ENCODE measurements at places on chromosomes 2 and 18.
A peak's percentile ranks its signal among the peaks of the same experiment; 100 is the strongest.

- no peak for DNase-seq
Measured at GRCh38 chr2:218077464-218078216, 8.6 kb downstream of the RUFY4 start.

- DNase-seq: peak; percentile 4
Measured at GRCh38 chr2:241797441-241798080, 11.4 kb upstream of the NEU4 start.

- DNase-seq: no peak
Measured at GRCh38 chr18:56637711-56638231, 621 bp downstream of the TXNL1 start.

DNA sequence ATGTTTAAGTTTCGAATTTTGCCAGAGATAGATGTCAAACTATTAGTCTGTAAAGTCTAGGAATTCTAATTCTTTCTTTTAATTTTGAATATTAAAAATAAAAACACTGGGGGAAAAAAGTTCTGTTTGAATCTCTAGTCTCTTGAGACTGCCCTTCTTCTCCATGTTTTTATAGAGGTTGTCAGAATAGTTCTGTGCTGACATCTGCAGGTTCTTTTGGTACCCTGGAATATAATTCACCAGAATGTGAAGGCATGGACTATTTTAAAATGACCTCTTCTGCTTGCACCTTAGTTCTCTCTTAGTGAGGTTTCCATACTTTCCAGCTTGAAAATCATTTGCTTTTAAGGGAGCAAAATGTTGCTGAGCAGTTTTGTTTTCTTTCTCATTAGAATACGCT is 121.0 kb upstream of the MSTN start:
- no peak for DNase-seq

GRCh38 chr18:51520676-51521180 is 323.2 kb upstream of the MEX3C start:
- DNase-seq: no peak

GRCh38 chr2:130352237-130352636 is 3.6 kb upstream of the PTPN18 start:
- DNase-seq: no peak

DNA sequence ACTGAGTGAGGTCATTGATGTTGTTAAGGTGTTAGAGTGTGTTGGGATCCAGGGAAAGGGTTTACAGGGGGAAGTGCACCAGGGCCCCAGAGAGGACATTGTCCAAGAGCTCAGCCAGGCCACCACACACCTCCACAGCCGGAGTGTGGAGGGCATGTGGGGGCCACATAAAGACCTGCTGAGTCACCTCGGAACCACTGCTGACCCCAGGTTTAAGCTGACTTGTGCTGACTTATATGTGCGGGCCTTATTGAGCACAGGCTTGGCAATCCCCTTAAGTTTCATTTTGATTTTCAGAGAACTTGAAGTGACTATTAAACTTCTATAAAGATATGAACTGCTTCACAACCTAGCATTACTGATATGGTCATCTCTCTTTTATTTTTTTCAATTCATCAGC is 166.2 kb upstream of the MAP3K20 start:
- no peak for DNase-seq
